Activated T-helper 1 cell treated with anti-CD3 and anti-CD28 coated beads, Interleukin-2, amount 50 U/mL, for 16 hours (primary cell): ENCODE measurements at places on chromosomes 12 and 14.

DNA sequence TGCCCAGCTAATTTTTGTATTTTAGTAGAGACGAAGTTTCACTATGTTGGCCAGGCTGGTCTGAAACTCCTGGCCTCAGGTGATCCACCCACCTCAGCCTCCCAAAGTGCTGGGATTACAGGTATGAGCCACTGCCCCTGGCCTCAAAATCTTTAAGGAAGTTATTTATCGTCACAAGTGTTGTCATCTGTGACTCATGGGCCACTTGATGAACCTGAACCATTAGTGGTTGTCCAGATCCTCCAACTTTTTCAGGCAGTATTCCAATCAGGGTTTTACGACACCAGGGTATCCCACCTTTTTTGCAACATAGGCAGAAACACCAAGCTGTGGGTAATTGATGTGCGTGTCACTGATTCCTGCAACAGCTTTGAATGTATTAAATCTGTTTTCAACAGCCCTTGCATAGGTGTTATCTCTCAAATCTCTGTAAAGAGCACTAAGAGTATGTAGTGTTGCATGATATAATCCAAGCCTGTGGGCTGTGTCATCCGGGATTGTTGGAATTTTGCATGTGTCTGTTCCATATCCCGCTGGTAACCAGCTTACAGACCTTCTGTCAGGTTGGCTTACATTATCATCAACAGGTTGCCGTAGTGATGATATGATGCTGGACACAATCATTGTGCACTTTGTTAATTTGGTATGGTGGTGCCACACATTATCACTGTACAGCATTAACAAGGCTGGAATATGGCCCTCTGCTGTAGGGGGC lies 79.3 kb upstream of the SCN8A start:
- DNase-seq: no peak

GRCh38 chr14:88034076-88034475 lies 29.1 kb downstream of the GPR65 start:
- no peak for DNase-seq

- DNase-seq: no peak
These were observed 350.1 kb upstream of the ATP2B1 start for GRCh38 chr12:90058704-90059103.

DNA sequence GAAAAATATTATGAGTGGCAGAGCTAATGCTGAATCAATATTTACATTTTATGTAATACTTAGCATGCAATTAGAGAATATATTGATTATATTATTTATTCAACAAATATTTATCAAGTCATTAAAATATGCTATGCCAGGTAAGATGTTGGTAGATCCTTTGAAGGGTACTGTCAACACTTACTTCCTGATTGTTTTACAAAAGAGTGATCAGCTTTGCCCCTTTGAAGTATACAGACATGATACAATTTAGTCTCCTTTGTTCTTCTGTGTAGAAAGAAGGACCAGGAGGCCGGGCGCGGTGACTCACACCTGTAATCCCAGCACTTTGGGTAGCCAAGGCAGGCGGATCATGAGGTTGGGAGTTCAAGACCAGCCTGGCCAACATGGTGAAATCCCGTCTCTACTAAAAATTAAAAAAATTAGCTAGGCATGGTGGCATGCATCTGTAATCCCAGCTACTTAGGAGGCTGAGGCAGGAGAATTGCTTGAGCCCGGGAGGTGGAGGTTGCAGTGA lies 73.9 kb upstream of the IFNG-AS1 start:
- no peak for DNase-seq

DNA sequence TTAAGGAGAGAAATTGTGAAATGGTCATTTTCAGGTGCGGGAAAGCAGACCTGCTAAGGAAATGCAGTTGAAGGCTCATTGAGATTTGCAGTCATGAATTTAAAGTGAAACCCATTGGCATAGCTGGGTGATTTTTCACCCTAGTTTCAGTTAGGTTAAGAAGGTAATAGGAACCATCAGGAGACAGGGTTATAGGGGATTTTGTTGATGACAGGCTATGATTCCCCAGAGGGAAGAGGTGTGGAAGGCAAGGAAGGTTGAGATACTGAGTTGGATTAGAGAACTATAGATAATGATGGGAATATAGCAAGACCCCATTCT lies 22.7 kb upstream of the BMAL2 start:
- DNase-seq: no peak

- no peak for DNase-seq
These were observed 127.5 kb downstream of the TGFB3 start for GRCh38 chr14:75854111-75854799.

- no peak for DNase-seq
These were observed 225.6 kb upstream of the CRY1 start for GRCh38 chr12:107318806-107319532.

GRCh38 chr12:1806301-1807086 lies 13.9 kb upstream of the LRTM2 start:
- no peak for DNase-seq

GRCh38 chr12:53340398-53340797 lies 4.2 kb upstream of the SP7 start:
- DNase-seq: no peak

DNA sequence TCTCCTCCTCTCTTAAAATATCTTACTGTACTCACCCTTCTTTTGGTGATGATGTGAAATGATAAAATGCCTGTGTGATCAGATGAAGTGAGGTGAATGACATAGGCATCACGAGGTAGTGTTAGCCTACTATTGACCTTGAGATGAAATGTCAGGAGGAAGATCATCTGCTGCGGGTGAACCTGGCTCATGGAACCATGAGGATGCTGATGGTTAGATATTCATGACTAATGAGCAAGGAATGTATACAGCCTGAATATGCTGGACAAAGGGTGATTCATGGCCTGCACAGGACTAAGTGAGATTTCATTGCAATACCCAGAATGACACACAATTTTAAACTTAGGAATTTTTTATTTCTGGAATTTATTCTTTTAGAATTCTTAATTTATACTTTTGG lies 89.6 kb downstream of the DAAM1 start:
- no peak for DNase-seq

DNA sequence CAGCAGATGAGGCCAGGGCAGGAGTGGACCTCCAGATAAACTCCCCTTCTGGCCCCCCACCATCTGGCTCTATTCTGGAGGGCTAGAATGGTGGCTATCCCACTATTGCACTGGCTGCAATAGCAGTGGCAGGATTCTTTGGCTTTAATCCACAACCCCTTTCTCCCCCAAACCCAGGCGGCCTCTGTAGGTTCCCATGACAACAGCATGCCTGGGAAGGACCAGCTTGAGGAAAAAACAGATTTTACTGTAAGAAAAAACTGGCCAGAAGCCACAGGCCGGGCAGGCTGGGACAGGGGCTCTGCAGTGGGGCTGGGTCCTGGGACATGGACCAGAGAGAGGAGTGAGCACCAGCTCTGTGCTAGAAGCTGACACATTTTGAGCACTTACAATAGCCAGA lies 13.6 kb upstream of the ACVR1B start:
- DNase-seq: no peak

DNA sequence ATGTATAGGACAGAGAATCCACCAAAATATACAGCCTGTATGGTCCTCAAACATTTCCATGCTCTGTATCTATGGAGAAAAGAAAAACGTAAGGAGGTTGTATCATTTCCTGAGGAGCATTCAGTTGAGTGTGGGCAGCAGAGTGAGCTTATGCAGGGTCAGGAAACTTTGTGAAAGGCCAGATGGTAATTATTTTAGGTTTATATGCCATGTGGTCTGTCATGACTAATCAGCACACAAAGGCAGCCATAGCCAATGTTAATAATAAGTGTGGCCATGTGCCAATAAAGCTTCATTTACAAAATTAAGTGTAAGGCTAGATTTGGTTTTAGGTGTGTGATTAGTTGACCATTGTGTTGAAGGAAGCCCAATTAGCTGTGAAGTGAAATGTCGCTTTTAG lies 33.2 kb upstream of the A2M start:
- no peak for DNase-seq
